ENCODE measurements at places on chromosomes 6 and 20. TPM values are rescaled to one million over a fixed set of nuclear protein-coding genes. Genes with fewer than 3 reads are reported as not detected.
A peak's percentile ranks its signal among the peaks of the same experiment; 100 is the strongest.

Gene HAO1
- not detected for total RNA-seq

DNA sequence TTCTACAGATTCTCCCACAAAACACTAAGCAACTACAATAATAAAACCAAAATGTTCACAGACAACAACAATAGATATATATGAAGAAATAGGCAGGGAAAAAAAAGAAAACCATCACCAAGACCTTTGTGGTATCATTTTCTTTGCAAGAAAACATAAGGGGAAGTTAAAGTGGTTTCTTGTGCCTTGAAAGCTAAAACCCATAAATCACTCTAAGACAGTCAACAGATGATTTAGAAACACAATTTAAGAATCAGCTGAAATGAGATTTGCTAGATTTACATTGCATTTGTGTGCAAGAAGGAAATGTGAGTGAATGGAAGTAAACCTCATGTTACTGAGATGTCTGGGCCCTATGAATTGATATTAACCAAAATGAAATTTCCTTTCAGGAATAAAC is 1265.4 kb upstream of the GJE1 start:
- DNase-seq = no peak

Gene MED23
- total RNA-seq = 6.7 TPM

DNA sequence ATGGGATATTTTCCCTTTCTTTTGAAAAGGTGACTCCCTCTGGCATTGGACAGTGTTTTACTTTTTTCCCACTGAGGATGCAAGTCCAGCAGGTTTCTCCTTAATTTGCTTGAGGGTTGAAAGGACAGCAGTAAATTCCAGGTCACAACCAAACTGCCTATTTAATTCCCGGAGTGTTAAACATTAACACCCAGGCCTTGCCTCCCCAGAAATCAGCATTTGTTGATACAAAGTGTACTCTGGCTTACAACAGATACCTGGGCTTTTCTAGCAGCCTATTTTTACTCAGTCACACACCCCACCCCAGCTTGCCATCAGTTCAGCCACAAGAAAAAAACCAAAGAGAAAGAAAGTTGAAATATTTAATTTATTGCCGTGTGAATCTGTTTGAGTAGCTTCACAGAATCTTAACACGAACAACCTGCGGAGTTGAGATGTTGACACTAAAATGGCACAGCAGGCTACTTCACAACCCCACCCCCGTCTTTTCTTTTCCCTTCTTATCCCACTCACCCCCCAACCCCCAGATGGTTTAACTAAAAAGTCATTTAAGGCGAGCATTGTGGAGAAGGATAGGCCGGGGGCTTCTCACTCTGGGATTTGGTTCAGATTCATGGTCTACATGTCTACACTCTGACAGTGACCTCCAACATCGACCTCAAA is 45.7 kb downstream of the MYLIP start:
- DNase-seq = no peak

GRCh38 chr20:37850724-37851355 is 52.1 kb upstream of the VSTM2L start:
- no peak for DNase-seq

Gene ECT2L
- not detected for total RNA-seq

Gene NRSN2
- total RNA-seq = 15.5 TPM

GRCh38 chr6:13579911-13580310 is 5.5 kb downstream of the SIRT5 start:
- DNase-seq = no peak

GRCh38 chr6:111377558-111378120 is 105.4 kb downstream of the REV3L start:
- no peak for DNase-seq

GRCh38 chr20:49595811-49596561 is 28.0 kb upstream of the PTGIS start:
- DNase-seq = no peak

GRCh38 chr6:139839506-139840156 is 465.2 kb upstream of the CITED2 start:
- DNase-seq = no peak

Gene TCP11
- not detected for total RNA-seq

- DNase-seq = no peak
Observed at GRCh38 chr20:44720621-44720996, 5.4 kb downstream of the CCN5 start.

DNA sequence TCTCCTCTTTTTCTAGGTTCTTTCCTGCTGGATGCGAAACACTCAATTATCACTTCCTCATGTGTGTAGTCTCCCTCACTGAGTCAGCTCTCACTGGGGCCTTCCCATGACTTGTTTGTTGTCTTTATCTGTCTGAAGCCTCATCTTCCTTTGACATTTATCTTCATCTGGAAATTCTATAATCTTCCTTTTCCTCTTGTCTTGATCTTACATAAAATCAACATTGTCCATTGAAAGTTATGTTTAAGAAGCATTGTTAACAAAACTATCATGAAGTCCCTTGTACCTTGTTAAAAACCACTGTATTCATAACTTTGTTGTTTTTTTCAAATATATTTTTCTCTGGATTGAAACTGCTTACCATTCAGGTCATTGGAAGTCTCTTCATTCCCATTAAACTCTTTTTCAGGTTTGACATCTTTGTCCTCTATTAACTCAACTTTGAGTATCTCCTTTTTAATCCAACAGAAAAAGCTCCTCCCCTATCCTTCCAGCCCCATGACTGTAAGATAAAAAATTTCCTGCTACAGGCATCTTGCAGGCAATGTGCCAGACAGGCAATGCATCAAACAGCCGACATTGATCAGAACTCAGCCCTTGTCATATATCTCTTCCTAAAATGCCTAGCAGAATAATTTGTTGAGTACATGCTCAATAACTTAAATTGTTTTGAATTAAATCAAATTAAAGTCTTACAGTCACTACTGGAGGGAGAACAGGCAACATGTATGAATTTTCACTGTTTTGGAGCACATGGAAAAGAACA is 34.8 kb downstream of the MYLIP start:
- DNase-seq = no peak

- DNase-seq = no peak
Observed at GRCh38 chr6:149821492-149821891, 42.7 kb downstream of the LRP11 start.

Gene PTPRT
- not detected for total RNA-seq

- no peak for DNase-seq
Observed at GRCh38 chr20:51196991-51197651, 174.2 kb upstream of the KCNG1 start.

DNA sequence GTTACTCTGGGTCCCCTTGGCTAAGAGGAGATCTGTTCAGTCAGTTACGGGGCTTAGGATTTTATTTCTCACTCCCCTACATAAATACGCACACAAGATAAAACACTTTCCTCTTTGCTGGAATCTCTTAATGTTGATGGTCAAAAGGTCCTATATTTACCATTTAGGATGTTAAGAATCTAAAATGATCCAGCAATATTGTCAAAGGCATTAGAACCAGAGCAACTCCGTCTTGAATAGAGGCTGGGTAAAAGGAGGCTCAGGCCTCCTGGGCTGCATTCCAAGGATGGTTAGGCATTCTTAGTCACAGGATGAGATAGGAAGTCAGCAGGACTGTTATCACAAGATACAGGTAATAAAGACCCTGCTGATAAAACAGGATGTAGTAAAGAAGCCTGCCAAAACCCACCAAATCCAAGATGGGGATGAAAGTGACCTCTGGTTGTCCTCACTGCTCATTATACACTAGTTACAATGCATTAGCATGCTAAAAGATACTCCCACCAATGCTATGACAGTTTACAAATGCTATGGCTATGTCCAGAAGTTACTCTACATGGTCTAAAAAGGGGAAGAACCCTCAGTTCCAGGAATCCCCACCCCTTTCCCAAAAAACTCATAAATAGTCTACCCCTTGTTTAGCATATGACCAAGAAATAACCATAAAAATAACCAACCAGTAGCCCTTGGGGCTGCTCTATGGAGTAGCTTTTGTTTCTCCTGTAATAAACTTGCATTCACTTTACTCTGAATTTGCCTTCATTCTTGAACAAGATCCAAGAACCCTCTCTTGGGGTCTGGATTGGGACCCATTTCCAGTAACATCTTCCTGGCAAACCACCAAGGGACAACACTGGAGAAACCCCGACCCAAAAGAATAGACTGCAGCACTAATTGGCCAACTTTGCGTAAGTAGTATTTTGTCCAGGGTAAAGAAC is 107.5 kb downstream of the DTNBP1 start:
- no peak for DNase-seq

- peak; percentile 83 for DNase-seq
Observed at GRCh38 chr6:157756708-157757429, 66.2 kb upstream of the SNX9 start.

DNA sequence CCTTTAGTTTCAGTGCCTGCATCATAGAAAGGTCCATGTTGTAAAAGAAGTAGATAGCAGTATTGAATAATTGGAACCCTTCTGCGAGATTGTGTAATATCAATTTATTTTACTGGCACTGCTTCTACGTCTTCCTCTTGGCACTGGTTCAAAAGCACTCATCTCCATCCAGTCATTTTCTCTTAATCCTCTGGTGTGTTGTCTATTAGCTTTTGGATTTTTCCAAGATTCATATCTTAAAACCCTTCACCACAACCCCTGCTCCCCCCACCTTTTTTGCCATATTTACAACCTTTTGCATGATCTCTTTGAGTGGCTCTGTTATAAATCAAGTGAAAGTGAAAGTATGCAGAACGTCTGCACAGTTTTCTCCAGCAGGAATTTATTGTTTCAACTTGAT is 76.6 kb upstream of the HSF2 start:
- no peak for DNase-seq

DNA sequence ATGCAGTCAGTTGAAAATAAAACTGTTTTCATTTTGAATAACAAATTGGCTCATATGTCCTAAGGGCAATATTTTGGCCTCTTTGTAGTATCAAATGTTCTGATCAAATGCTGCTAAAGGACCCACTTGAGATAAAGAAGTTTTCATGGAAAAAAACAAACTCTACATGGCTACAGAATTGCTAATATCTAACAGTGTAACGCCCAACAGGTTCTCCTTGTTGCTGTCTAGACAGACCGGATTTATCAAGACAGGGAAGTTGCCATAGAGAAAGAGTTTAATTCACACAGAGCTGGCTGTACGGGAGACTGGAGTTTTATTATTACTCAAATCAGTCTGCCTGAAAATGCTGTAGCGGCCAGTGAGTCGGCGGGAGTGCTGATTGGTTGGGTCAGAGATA is 19.4 kb upstream of the MAN1A1 start:
- no peak for DNase-seq

DNA sequence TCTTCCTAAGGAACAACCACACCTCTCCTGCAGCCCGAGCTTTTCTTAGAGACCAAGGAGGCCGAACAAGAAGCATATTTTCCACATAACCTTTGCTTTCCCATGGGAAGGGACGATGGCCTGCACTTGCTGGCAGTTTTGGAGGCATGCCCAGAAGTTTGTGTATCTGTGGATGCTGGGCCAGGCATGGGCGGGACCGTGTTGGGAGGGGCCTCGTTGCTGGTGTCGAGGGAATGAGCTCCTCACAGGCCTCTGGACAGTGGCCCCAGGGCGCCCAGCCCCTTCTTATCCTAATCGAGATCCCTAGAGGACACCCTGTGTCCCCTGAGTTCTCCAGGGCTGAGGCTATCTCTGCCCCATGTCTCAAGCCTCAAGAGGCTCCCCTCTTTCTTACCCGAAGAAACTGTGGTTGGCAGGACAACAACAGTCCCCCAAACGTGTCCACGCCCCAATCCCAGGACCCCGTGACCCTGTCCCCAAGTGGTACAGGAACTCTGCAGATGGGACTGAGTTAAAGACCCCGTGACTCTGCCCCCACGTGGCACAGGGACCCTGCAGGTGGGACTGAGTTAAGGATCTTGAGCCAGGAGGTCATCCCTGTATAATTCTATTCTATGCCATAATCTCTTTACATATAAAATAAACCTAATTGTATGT is 99.5 kb upstream of the BHLHE23 start:
- peak; percentile 51 for DNase-seq

- no peak for DNase-seq
Observed at GRCh38 chr6:139508023-139508422, 133.6 kb upstream of the CITED2 start.

GRCh38 chr6:15346315-15346714 is 100.4 kb downstream of the JARID2 start:
- DNase-seq = no peak

Gene ISM1
- total RNA-seq = not detected

Gene MOG
- total RNA-seq = not detected

Gene DST
- total RNA-seq = 33.5 TPM

Gene EPHA7
- total RNA-seq = not detected

Gene CLPSL1
- total RNA-seq = not detected

- DNase-seq = no peak
Observed at GRCh38 chr6:6981681-6982322, 126.0 kb upstream of the RREB1 start.

GRCh38 chr6:11270030-11271027 is 37.9 kb upstream of the NEDD9 start:
- DNase-seq = peak; percentile 44
